Myocyte (in vitro differentiated cells): ENCODE measurements at places on chromosomes 12 and 14.

- no peak for DNase-seq
Measured at GRCh38 chr12:109952873-109953272, 43.3 kb downstream of the GIT2 start.

- DNase-seq: no peak
Measured at GRCh38 chr12:14186193-14186502, 179.3 kb upstream of the ATF7IP start.

DNA sequence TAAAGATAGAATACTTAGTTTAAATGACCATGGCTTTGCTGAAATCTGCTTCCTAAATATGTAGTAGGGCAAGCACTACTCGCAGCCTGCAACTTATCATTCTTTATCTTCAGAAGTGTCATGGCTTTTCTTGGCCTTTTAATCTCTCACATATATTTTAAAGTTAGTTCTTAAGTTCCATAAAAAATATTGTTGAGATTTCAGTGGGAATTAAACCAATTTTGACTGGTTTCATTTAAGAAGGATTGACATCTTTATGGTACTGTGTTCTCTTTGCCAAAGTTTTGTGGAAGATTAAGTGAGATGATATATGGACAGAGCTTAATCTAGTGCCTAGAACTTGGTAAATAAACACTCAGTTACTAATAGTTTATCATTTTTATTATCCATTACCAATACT is 56.7 kb downstream of the KIAA0586 start:
- DNase-seq: no peak

GRCh38 chr14:58978343-58978742 is 210.1 kb upstream of the DAAM1 start:
- peak; percentile 87 for DNase-seq

DNA sequence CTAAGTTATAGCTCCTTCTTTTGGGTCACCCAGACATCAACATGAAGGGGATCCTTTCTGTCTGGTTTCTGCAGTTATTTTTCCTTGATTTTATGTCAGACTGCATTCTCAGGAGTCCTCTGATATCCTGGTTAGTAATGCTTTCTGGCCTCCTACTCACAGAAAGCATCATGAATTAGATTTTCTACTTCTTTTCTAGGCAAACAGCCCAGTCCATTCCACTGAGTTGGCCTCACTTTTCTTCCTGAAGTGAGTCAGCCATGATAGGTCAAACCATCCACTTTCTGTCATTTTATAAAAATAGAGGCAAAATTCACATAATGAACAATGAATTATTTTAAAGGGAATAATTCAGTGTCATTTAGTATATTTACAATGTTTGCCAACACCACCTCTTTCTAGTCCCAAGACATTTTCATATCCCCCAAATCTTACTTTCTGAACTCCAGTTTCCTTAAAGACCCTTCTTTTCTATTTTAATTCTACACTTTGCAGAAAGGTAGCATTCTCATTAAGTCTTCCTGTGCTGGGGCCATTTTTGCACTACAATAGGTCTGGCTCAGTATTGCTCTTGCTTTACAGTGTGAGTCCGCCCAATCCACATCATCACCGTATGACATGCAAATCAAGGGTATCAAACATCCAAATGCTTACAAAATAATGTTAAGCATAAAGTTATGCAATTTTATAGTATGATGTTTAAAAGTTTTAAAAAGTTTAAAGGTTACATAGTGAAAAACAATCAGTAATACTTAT is 95.1 kb downstream of the UNC79 start:
- no peak for DNase-seq

DNA sequence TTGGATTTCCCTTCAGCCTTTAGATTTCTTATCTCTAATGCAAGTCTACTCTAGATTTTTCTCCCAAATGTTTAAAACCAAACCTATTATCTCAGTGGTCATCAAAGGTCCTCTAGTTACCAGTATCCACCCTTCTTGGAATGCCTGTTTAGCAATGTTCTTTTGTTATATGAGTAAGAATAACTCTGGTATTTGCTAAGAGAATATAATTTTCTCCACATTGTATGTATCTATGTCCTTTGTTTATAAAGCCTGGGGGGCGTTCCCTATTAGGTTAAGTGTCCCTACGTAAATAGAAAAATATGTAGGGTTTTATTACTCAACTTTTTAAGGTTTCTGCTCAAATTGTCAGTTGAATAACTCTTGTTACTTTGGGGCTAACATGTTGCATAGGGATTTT is 27.3 kb downstream of the PPM1A start:
- no peak for DNase-seq
